ENCODE measurements at places on chromosomes 2 and 18. TPM values are rescaled to one million over a fixed set of nuclear protein-coding genes. Genes with fewer than 3 reads are reported as not detected.

EFEMP1 gene
- 20.6 TPM for total RNA-seq

OSGEPL1 gene
- 5.9 TPM for total RNA-seq

BMP10 gene
- total RNA-seq = not detected

GATA6 gene
- total RNA-seq = 0.92 TPM

CDKL4 gene
- total RNA-seq = 0.44 TPM
